ENCODE measurements at places on chromosomes 3 and 15. TPM values are rescaled to one million over a fixed set of nuclear protein-coding genes. Genes with fewer than 3 reads are reported as not detected.

- DNase-seq = no peak
- no peaks in the 10 kb centered on the region for H3K27me3 ChIP-seq
- H3K4me3 ChIP-seq = no peak overlapping the region
- H3K36me3 ChIP-seq = peaks cover 45% of the 10 kb centered on the region
- peaks cover 22% of the 10 kb centered on the region for H3K4me1 ChIP-seq
These were observed 15.1 kb downstream of the U2SURP start for GRCh38 chr3:143016321-143016972.

DNA sequence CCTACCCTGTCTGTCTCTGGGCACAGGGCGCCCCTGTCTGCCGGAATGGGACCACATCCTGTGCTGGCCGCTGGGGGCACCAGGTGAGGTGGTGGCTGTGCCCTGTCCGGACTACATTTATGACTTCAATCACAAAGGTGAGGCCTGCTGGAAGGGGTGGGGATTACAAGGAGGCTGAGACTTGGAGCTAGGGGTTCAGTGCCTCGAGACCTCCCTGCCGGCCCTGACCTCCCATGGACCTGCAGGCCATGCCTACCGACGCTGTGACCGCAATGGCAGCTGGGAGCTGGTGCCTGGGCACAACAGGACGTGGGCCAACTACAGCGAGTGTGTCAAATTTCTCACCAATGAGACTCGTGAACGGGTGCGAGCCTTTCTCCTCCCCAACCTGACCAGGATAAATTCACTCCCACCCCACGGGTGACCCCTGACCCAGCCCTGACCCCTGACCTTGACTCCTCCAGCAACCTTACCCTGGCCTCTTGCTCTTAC is 20.4 kb downstream of the PTH1R start:
- H3K4me1 ChIP-seq = no peaks in the 10 kb centered on the region
- H3K27me3 ChIP-seq = peaks cover 28% of the 10 kb centered on the region
- no peak overlapping the region for H3K27ac ChIP-seq

DNA sequence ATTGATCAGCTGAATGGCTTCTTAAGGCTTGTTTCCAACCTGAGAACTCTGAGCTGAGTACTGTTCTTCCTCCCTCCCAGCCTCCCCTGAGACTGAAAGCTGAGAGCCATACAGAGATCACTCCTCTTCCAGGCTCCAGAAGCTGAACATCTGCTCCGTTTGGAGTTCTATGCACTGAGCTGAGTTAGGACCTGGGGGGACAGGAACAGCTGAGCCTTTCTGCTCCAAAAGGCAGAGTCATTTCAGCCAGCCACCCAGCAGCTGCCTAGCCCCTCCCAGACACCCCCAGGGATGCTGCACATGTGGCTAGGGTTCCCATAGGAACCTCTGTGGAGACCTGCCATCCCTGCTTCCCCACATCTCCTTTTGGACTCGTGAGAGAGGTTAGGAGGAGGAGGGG is 64.2 kb upstream of the GLCE start:
- H3K4me3 ChIP-seq = no peak overlapping the region
- peaks cover 3% of the 10 kb centered on the region for H3K27me3 ChIP-seq
- no peak for DNase-seq
- H3K36me3 ChIP-seq = no peaks in the 10 kb centered on the region

GRCh38 chr15:52180196-52180835 is 10.9 kb downstream of the GNB5 start:
- DNase-seq = peak; percentile 60
- peaks cover 20% of the 10 kb centered on the region for H3K4me1 ChIP-seq
- H3K4me3 ChIP-seq = peak overlapping the region; percentile 78
- H3K27me3 ChIP-seq = no peaks in the 10 kb centered on the region

- peak overlapping the region; percentile 87 for H3K4me3 ChIP-seq
- H3K27me3 ChIP-seq = no peaks in the 10 kb centered on the region
- H3K4me1 ChIP-seq = peaks cover 18% of the 10 kb centered on the region
- no peak for DNase-seq
- peak overlapping the region; percentile 97 for H3K27ac ChIP-seq
- H3K36me3 ChIP-seq = peaks cover 8% of the 10 kb centered on the region
These were observed 1.2 kb upstream of the ZBTB20 start for GRCh38 chr3:115148142-115148790.

DNA sequence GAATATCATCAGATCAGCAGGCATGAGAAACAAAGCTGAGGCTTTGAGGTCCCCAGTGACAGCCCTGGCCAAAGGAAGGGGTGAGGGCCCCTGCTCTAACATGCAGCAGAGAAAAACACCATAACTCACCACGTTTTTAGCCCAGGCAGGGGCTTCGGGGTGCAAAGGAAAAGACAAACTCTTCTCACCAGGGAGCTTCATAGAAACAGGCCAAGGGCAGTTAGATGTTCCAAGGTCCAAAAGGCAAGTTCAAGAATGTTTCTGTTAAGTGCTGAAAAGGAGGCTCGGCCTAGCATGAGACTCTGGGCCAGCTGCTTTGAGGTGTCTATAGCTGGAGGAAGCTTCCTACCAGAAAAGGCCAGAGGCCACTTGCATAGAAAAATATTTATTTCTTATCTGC is 608.4 kb upstream of the CFAP20DC start:
- no peaks in the 10 kb centered on the region for H3K36me3 ChIP-seq
- no peak overlapping the region for H3K4me3 ChIP-seq
- no peak overlapping the region for H3K27ac ChIP-seq
- no peaks in the 10 kb centered on the region for H3K27me3 ChIP-seq
- DNase-seq = no peak

DNA sequence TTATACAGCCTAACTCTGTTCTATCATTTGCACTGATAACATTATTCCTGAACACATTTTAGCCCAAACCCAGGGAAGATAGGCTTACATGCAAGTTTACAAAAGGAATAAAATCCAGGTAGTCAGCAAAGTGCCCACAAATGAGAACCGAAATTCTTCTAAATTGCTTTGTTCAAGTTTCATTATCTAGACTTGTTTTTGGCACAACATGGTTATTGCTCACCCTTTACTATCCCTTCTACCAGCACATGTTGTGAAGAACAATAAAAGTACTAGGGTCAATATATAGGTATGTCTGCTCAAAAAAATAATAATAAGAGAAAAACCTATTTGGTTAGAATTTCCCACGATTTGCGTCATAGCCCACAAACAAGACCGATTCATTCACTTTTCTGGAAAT is 430.5 kb downstream of the FGF12 start:
- H3K36me3 ChIP-seq = no peaks in the 10 kb centered on the region
- no peak overlapping the region for H3K4me3 ChIP-seq
- no peaks in the 10 kb centered on the region for H3K4me1 ChIP-seq
- DNase-seq = no peak
- no peaks in the 10 kb centered on the region for H3K27me3 ChIP-seq
- no peak overlapping the region for H3K27ac ChIP-seq

GRCh38 chr15:72785432-72785831 is 1.9 kb upstream of the ADPGK start:
- H3K27me3 ChIP-seq = no peaks in the 10 kb centered on the region
- H3K4me3 ChIP-seq = peak overlapping the region; percentile 3
- peaks cover 21% of the 10 kb centered on the region for H3K36me3 ChIP-seq

GRCh38 chr15:73268457-73268856 is 100.3 kb downstream of the HCN4 start:
- H3K27me3 ChIP-seq = no peaks in the 10 kb centered on the region
- no peaks in the 10 kb centered on the region for H3K36me3 ChIP-seq
- no peak for DNase-seq
- no peak overlapping the region for H3K4me3 ChIP-seq

- no peak overlapping the region for H3K27ac ChIP-seq
- H3K4me1 ChIP-seq = no peaks in the 10 kb centered on the region
- H3K27me3 ChIP-seq = peaks cover 2% of the 10 kb centered on the region
- DNase-seq = no peak
- no peaks in the 10 kb centered on the region for H3K36me3 ChIP-seq
These were observed 158.8 kb downstream of the PDZRN3 start for GRCh38 chr3:73465926-73466325.

- no peak for DNase-seq
- H3K4me3 ChIP-seq = no peak overlapping the region
- H3K27ac ChIP-seq = no peak overlapping the region
These were observed 510.8 kb upstream of the MCTP2 start for GRCh38 chr15:93720607-93721006.

DNA sequence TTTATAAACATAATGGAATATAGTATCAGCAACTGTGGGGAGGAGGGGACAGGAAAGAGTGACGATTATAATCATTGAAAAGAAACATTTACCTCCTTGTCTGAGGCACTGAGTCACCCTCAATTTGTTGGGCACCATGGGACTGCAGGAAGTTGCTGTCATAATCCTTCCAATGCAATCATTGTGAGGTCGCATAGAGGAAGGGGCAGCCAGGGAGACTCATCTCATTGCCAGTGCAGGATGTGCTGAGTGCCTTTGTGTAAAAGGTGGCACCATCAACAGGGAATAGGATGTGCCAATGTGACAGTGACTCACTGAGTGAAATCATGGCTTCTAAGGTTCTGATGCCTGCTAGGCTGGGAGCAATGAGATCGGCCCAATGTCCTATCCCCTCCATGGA is 300.4 kb upstream of the ADAMTS9 start:
- no peaks in the 10 kb centered on the region for H3K4me1 ChIP-seq
- H3K27me3 ChIP-seq = no peaks in the 10 kb centered on the region

GRCh38 chr3:125207949-125208568 is 4.5 kb downstream of the SLC12A8 start:
- H3K36me3 ChIP-seq = no peaks in the 10 kb centered on the region
- peaks cover 48% of the 10 kb centered on the region for H3K27me3 ChIP-seq
- DNase-seq = no peak
- no peak overlapping the region for H3K4me3 ChIP-seq
- H3K27ac ChIP-seq = no peak overlapping the region

GRCh38 chr15:91541286-91541685 is 312.2 kb upstream of the SLCO3A1 start:
- no peaks in the 10 kb centered on the region for H3K4me1 ChIP-seq
- no peak overlapping the region for H3K4me3 ChIP-seq
- DNase-seq = no peak
- H3K36me3 ChIP-seq = no peaks in the 10 kb centered on the region
- H3K27ac ChIP-seq = no peak overlapping the region

- H3K36me3 ChIP-seq = no peaks in the 10 kb centered on the region
- H3K27ac ChIP-seq = no peak overlapping the region
- no peak overlapping the region for H3K4me3 ChIP-seq
- no peaks in the 10 kb centered on the region for H3K27me3 ChIP-seq
- H3K4me1 ChIP-seq = peaks cover 9% of the 10 kb centered on the region
These were observed 193.9 kb downstream of the XXYLT1 start for GRCh38 chr3:195076981-195077610.

GOLGA6L4 gene
- total RNA-seq = 1.3 TPM

TEX55 gene
- not detected for total RNA-seq

INKA1 gene
- 1.8 TPM for total RNA-seq
